ENCODE measurements at places on chromosomes 1 and 21.
A peak's percentile ranks its signal among the peaks of the same experiment; 100 is the strongest.

DNA sequence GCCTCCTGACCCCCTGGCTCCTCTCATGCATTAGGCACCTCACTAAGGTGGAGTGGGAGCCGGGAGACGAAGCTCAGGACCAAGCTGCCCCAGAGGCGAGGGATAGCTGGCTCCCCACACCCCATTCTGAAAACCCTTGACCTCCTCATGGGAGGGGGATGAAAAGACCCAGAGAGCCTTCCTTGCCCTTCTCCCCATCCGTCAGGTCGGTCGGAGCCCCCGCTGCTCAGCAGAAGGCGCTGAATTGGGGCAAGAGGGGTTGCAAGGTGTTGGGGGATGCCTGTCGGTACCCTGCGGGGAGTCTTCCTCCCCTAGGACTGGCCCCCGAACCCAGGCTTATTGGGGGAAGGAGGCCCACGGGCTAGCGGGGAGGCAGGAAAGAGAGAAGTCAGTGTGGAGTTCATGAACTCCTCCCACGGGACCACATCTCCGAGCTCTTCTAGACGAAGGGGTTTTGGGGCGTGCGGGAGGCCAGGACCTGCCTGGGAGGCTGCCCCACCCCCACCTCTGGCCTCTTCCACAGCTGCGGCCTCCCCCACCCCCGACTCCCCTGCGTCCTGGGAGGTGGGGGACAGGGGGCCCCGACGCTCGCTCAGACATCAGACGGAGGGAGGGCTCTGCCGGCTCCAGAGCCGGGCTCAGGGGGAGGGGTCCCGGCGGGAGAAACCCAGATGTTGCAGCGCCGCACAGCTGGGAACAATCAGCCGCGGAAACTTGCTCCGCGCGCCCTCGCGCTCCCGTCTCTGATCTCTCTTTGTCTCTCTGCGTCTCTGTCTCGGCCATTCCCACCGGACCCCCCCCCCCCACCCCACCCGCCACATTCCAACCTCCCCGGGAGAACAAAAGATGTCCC, 719 bp downstream of the MFAP2 start:
- DNase-seq = no peak

DNA sequence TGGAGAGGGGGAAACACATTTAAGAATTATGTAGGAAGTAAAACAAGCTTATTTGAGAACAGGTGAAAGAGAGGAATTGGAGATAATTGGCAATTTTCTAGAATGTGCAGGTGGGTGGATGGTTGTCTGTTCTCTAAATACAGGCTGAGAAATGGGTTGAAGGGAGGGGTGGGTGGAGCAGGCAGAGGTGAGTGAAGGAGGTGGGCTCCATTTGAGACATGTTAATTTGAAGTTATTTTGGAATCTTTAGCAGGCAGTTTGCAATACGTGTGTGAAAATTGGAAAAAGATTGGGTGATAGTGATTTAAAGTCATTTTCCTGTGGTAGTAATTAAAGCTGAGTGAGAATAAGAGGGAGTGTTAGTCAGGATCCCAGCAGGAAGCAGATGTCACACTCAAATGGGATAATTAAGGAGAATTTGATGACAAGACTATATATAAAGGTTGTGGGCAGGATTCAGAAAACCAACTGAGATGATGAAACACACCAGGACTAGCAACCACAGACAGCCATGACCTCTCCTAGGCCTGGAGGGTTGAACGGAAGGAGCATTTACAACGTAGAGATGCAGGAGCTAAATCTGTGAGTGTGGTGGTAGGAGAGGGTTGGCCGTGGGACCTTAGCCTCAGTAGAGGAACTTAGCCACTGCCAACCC, 40.6 kb downstream of the CHRM3 start:
- no peak for DNase-seq

DNA sequence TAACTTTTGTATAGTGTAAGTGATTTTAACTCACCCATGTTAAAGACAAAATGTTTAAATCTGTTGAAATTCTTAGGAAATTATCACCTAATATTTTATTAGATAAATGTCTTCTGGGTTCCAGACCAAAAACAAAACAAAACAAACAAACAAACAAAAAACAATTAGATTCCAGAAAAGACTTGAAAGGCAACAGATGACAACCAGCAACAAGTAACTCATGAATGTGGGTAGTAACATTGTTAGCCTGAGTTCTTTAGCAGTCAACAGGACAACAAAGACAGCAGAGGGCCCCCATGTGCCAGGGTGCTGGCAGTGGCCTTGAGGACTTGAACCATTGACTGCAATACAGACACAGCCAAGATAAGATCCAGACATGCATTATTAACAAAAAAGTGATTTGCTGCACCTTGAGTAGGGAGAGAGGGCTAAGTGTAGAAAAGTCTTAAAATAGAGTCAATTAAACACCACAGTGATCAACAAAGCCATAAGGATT, 2.4 kb upstream of the CD247 start:
- no peak for DNase-seq

- peak; percentile 65 for DNase-seq
Observed at GRCh38 chr1:145858238-145858900, 512 bp downstream of the PIAS3 start.

GRCh38 chr1:66523562-66523961, 10.4 kb upstream of the SGIP1 start:
- DNase-seq = no peak

DNA sequence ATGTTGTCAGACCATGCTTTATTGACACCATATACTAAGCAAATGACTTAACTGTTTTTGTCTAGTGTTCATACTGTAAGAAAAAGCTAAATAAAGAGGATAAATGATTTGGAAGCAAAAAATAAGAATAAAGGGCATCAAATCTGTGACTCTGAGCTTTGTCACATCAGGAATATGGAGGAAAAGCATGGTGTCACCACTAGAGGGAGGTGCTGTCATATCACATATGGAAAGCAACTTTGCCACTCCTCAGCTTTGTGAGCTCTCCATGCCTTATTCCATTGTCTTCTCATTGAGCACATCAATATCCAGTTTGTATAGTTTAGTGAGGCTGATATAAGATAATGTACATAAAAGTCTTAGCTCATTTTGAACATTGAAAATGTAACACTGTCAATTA, 20.8 kb upstream of the GBP1 start:
- DNase-seq = no peak

- no peak for DNase-seq
Observed at GRCh38 chr1:91700771-91701471, 185.0 kb downstream of the TGFBR3 start.

GRCh38 chr1:165114022-165114888, 242.3 kb downstream of the LMX1A start:
- no peak for DNase-seq

DNA sequence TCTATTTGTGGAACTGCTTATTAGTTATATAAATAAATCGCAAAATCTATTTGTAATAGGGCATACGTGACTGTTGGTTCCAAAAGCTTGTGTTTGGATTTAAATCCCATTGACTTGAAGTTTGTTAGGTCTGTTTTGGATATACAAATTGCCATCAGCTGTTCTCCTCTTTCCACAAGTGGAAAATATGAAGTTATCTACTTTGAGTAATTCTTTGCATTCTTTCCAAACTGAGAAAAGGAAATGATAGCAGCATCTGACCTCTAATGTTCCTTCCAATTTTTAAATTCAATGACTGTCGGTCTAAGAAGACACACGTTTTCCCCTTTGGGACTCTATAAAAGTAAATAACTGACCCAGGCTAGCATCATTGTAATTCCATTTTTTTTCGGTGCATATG, 165.7 kb upstream of the SGIP1 start:
- DNase-seq = no peak

Data from activated CD4-positive, CD25-positive, alpha-beta regulatory T cell (primary cell).